Activated CD8-positive, alpha-beta T cell treated with anti-CD3 and anti-CD28 coated beads for 36 hours (primary cell): ENCODE measurements at places on chromosomes 1 and 21. TPM values are rescaled to one million over a fixed set of nuclear protein-coding genes. Genes with fewer than 3 reads are reported as not detected.

GJA5 gene
- not detected for total RNA-seq

IFNGR2 gene
- total RNA-seq, result 7.8 TPM

CASZ1 gene
- total RNA-seq, result 4.1 TPM

C1orf167 gene
- total RNA-seq, result not detected

- peaks cover 59% of the 10 kb centered on the region for H3K36me3 ChIP-seq
- no peak overlapping the region for H3K4me3 ChIP-seq
- H3K27ac ChIP-seq, result no peak overlapping the region
- peaks cover 13% of the 10 kb centered on the region for H3K4me1 ChIP-seq
- H3K27me3 ChIP-seq, result no peaks in the 10 kb centered on the region
- DNase-seq, result no peak
These were observed 28.3 kb downstream of the SUCO start for GRCh38 chr1:172561252-172561651.

DNA sequence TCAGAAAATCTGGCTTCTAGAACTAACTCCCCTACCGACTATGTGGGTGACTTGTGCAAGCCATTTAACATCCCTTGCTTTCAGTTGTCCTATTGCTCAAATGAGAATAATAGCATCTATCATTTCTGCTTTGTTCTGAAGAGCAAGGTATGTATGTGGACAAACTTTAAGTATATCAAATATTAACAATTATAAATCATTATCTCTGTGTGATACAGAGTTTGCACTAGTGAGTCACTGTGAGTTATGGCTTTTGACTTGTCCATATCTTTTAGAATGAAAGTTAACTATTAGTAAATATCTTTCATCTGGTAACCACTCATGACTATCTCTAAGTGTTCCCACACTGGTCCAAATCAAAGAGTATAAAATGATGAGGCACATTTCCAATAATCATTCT lies 812.9 kb upstream of the ADGRL2 start:
- no peaks in the 10 kb centered on the region for H3K27me3 ChIP-seq
- H3K27ac ChIP-seq, result no peak overlapping the region
- no peaks in the 10 kb centered on the region for H3K4me1 ChIP-seq
- DNase-seq, result no peak
- H3K4me3 ChIP-seq, result no peak overlapping the region

- H3K27ac ChIP-seq, result no peak overlapping the region
- no peak for DNase-seq
- peaks cover 26% of the 10 kb centered on the region for H3K4me1 ChIP-seq
These were observed 383 bp upstream of the PRRX1 start for GRCh38 chr1:170663404-170664092.

GRCh38 chr1:227915564-227916553 lies 31.9 kb downstream of the WNT9A start:
- DNase-seq, result no peak
- H3K36me3 ChIP-seq, result no peaks in the 10 kb centered on the region
- no peak overlapping the region for H3K4me3 ChIP-seq
- H3K27ac ChIP-seq, result no peak overlapping the region
- no peaks in the 10 kb centered on the region for H3K27me3 ChIP-seq

DNA sequence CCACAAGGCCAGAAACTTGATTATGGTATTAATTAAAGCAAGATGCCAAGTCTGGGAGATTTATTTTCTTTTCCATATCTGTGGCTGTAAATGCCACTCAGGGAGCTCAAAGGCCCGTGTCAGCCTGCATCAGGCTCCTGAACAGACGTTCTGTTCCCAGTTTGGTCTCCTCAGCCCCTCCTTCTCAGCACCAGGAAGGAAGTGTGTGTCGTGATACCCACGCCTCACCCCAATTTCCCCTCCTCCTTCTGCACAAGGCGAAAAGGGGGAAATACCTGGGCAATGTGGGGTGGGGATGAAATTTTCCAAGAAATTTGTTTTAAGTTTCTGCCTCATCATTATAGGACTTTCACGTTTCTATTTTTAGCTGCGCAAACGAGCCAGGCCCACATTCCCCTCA lies 112.0 kb downstream of the SYF2 start:
- H3K4me3 ChIP-seq, result no peak overlapping the region
- no peak for DNase-seq
- H3K27ac ChIP-seq, result peak overlapping the region; percentile 76
- H3K4me1 ChIP-seq, result peaks cover 39% of the 10 kb centered on the region
- H3K36me3 ChIP-seq, result no peaks in the 10 kb centered on the region
- H3K27me3 ChIP-seq, result peaks cover 1% of the 10 kb centered on the region

DNA sequence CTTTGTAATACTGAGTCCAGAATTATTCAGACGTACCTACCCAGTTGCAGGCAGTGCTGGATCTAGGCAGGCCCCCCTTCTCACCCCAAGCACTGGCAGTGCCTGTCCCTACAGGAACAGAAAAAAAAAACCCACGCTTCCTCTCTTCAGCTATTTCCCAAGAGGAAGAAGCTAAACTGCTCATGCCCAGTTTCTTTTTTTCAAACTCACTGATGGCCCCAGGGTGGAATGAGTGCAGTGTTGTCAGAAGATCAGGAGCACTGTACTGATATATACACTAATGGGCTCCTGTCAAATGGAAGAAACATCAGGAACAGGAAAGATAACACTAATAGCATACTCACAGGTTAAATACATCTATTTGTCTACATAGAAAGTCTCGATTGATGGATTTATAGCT lies 28.2 kb upstream of the DOCK7 start:
- no peak overlapping the region for H3K4me3 ChIP-seq
- DNase-seq, result no peak
- no peaks in the 10 kb centered on the region for H3K27me3 ChIP-seq
- no peak overlapping the region for H3K27ac ChIP-seq
- H3K36me3 ChIP-seq, result no peaks in the 10 kb centered on the region
- no peaks in the 10 kb centered on the region for H3K4me1 ChIP-seq

DNA sequence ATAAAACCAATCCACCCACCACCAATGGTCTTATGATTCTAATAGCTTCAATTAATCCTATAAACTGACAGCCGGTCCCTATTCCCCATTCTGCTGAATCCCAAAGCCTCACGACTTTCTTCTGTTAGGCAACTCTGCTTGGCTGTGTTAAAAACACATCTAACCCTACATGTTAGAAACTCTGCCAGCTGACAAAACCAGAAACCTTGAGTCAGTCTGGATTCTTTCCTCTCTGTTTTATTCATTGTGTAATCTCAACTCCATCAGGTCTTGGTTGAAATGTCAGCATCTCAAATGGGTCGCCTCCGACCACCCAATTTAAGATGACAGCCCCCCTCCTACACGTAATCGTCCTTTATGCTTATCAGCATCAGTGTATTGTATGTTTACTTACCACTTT lies 312.1 kb downstream of the DISC1 start:
- DNase-seq, result no peak
- H3K27ac ChIP-seq, result no peak overlapping the region
- H3K4me1 ChIP-seq, result no peaks in the 10 kb centered on the region
- H3K27me3 ChIP-seq, result no peaks in the 10 kb centered on the region
- peaks cover 4% of the 10 kb centered on the region for H3K36me3 ChIP-seq
